ENCODE measurements at places on chromosomes 16 and 17.

- peak; percentile 28 for DNase-seq
Measured at GRCh38 chr16:1105888-1106620, 10.0 kb upstream of the C1QTNF8 start.

DNA sequence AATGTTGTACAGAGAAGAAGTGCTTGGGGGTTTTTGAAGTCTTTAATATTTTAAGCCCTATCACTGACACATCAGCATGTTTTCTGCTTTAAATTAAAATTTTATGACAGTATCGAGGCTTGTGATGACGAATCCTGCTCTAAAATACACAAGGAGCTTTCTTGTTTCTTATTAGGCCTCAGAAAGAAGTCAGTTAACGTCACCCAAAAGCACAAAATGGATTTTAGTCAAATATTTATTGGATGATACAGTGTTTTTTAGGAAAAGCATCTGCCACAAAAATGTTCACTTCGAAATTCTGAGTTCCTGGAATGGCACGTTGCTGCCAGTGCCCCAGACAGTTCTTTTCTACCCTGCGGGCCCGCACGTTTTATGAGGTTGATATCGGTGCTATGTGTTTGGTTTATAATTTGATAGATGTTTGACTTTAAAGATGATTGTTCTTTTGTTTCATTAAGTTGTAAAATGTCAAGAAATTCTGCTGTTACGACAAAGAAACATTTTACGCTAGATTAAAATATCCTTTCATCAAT, 57.8 kb downstream of the HLF start:
- DNase-seq: peak; percentile 47

DNA sequence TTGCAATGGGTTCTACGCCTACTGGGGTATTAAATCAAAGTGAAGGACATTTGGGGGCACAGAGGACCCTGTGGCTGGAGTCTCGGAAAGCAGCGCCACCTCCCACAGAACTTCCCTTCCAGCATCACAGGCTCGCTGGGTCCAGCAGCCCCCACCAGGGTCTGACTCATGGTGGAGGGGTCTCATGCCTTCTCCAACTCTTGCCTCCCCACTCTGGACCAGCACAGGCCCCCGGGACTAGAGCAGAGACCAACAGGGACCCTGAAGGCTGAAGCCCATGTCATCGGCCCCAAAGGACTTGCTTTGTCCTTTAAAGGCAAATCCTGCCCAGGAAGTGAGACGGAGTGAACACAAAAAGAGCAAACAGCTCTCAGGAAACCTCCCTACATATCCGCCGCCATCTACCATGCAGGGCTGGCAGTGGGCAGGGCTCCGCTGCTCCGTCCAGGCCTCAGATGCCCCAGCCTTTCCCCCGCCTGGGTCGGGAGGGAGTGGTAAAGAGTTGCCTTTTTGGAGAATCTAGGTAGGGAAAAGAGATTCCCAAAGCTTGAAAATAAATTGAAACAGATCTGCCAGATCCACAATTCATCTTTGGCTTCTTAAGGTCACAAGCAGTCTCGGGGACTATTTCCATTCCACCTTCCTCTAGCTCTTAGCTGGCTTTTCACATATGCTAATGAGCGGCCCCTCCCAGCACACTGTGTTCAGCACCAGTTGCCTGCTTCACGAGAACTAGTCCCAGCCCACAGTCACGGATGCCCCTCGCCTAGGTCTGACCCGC, 2.1 kb upstream of the GPRC5C start:
- DNase-seq: no peak

- DNase-seq: no peak
Measured at GRCh38 chr17:5260542-5260941, 21.5 kb upstream of the RABEP1 start.

GRCh38 chr16:89052890-89053724, 40.5 kb upstream of the ACSF3 start:
- peak; percentile 10 for DNase-seq

GRCh38 chr17:19238167-19238505, 970 bp downstream of the EPN2 start:
- DNase-seq: no peak

DNA sequence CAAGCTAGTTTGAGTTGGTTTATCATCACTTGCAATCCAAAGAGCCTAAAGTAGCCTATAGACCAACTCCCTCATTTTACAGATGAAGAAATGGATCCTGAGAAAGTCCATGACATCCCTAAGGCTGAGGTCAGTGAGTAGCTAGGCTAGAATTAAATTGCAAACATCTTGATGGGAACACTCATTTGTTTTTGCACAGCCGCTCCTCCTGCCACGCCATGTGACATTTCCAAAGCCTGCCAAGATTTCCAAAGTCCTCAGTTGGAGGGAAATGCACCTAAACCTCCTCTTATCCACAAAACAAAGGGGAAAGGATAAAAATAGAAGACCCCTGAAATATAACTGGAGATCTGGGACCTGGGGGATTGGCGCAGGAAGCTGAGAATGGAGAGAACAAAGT, 15.0 kb downstream of the TMEM92 start:
- DNase-seq: peak; percentile 85

GRCh38 chr16:81921085-81921814, 90.0 kb downstream of the SDR42E1 start:
- DNase-seq: no peak

DNA sequence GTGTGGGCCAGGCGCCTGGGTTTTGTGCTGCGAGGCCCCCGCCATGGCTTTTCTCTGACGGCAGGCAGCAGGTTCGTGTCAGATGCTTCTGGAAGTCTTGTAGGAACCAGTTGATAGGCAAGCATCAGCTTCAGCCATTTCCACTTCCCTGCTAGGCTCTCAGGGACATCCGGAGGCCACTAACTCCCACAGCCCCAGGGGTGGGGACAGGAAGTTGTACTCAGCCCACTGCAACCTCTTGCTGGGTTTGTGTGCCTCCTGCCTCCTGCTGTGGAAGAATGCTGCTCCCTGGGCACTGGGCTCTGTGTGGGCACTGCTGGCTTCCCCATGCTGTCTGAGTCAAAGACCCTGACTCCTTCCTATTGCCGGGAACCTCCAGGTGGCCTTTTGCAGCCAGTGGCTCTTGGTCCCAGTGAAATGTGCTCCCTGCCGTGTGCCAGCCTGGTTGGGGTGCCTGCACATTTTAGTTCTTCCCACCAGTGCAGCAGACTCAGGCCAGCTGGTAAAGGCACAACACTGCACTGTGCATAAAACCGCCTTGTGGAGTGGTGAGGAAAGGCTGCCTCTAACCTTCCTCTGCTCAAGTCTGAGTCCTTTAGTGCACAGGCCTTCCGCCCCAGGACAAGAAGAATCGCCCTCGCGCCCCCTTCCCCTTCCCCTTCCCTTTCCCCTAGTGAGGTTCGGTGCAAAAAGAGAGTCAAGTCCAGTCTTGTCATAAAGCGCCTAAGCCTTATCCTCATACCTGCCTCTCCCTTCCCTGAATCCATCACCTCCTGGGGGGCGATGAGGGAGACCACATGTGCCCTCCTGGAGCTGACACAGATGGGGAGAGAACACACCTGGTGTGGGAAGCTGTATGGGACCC, 16.6 kb downstream of the LDHD start:
- DNase-seq: no peak

DNA sequence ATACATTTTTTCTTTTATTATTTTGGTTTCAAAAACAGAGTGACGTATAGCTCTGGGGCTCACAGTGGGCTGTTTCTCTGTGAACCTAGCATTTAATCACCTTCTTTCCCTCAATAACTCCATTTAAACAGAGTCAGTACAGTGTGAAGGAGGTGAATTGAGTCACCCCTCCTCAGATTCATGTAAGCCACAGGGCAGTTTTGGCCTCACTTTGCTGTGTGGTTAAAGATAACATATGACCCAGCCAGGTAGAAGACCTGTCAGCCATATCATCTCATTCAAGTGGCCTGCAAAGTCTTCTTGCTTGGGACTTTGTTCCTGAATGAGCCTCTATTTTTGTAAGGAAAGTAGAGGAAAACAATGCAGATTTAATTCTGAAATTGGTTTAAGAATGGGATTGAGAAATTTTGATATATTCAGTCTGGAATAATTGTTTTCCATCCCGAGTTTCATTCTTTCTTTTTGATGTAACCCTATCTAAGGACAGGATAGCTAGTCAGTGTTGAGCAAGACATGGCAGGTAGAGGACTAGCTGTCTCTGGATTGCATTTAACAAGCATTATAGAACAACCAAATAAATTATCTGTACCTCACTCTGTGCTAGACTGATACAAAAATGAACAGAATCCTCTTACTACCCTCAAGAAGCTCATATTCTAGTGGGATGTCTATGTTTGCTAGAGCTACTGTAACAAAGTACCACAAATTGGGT, 13.1 kb downstream of the MAP2K6 start:
- no peak for DNase-seq

GRCh38 chr17:58224315-58224714, 5.3 kb upstream of the MKS1 start:
- DNase-seq: peak; percentile 73

DNA sequence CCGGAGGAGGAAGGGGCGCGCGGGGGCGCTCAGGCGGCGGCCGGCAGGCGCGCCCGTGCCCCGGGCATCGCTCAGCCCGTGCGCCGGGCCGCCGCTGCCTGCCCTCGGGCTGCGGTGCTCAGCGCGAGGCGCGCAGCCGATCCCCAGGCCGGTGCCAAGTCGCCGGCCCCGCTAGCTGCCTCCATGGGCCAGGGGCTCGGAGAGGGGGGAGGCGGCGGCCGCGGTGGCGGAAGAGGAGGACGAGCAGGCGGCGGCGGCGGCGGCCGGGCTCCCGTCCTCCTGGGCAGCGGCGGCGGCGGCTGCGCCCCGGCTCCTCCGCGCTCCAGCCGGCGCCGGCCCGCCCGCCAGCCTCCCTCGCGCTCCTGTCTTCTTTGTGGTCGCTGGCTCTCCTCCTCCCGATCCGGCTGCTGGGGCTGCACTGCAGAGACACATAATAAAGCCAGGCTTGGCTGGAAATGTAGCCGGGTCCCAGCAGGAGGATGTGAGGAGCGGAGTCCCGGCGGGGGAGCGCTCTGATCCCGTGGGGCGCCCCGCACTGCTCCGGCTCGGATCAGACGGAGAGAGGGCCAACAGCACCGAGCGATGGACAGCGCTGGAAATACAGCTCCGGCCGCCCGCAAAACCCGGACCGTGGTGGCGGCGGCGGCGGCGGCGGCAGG, 889 bp upstream of the ZNF423 start:
- peak; percentile 66 for DNase-seq

GRCh38 chr16:22023505-22023904, 15.6 kb downstream of the MOSMO start:
- DNase-seq: no peak

- DNase-seq: peak; percentile 99
Measured at GRCh38 chr16:51431517-51432241, 280.6 kb upstream of the SALL1 start.

DNA sequence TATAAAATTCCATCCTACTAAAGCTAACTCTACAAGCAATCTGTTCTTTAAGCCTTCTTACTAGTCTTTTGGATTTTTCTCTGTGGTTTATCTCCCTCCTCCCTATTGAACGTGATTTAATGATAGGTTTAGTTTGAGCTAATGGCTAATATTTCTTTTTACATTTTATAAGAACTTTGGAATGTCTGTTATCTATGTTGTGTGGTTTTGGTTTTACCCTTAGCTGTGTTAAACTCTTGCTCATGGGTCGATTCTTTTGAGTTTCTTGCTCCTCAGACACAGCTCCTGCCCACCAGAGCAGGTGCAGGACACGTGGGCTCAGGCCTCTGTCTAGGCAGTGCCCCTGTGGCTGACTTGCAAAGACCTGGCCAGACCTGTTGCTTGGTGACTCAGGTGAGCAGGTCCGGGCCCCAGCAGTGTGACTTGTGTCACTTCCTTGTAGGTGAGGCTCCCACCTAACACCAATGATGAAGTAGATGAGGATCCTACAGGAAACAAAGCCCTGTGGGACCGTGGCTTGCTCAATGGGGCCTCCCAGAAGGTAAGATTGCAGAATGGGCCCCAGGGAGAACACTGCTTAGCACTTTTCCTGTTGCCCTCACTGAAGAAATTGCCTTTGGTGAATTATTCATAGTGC, 45.1 kb downstream of the SF3B3 start:
- no peak for DNase-seq

DNA sequence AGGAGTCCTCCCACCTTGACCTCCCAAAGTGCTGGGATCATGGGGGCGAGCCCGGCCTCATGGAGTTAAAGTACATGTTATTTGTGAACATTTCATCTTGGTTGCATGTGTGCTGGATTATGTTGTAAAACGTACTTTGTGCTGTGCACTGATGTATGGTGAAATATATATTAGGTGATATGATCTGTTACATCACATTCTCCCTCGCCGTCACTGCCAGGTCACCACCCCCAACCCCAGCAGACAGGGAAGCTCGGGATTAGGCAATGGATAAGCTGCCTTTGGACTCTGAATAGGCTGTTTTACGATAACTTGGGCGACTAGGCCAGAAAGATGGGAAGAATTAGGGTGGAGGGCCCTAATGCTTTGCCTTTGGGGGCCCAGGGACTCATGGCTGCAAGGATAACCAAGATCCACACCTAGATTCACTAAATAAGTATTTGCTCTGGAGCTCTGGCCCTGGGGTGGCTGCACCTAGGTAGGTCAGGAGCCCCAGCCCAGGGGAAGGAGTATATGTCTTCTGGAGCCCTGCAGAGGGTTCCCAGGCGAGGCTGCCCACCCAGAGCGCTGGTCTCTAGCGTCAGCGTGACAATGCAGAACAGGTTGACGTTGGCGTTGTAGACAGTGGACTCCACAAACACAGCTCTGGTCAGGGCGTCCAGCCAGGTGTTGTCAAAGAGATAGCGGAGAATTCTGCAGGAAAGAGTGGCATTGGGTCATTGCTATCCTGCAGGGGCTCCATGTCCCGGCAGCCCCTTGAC, 27.1 kb upstream of the GCSH start:
- DNase-seq: no peak

DNA sequence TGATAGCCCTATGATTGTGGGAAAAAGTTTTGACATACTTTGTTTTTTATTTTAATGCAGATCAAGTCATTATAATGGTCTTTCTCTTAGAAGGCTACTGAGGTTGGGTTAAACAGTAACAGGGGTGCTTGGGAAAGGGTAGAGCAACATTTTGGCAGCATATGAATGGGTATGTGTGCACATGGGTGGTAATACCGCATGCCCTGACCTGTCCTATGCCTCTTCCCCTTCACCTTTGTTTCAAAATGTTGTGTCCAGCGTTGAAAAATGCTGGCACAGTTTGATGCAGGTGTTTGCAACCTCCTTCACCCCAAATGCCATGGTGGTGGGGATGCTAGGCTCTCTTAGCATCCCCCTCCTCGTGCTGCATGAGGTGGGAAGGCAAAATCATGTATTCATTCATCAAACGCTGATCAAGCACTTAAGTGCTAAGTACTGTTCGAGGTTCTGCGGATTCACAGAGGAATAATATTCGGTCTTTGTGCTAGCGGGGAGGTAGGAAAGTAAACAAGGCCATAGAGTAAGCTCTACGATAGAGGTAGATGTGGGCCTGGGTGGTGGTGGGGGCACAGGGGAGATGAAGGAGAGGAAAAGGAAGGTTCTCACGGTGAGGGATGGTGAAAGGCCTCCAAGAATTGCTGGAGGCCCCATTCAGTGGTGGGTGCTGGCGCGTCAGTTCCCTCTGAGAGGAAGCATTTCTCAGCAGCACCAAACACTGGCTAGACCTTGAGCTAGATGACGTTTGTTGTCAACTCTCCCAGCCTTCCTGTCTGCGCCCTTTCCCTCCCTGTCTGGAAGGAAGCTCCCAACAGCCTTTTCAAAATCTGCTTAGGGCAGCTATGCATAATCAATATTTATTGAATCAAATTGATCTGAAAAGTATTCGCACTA, 13.3 kb upstream of the MARCHF10 start:
- no peak for DNase-seq

- DNase-seq: peak; percentile 87
Measured at GRCh38 chr16:67184995-67185650, 1.4 kb upstream of the MATCAP1 start.

- peak; percentile 77 for DNase-seq
Measured at GRCh38 chr17:79988185-79988971, 47.3 kb downstream of the TBC1D16 start.

GRCh38 chr16:19804538-19805323, 79.9 kb downstream of the GPRC5B start:
- DNase-seq: no peak
